ENCODE measurements at places on chromosomes 3 and 15.

DNA sequence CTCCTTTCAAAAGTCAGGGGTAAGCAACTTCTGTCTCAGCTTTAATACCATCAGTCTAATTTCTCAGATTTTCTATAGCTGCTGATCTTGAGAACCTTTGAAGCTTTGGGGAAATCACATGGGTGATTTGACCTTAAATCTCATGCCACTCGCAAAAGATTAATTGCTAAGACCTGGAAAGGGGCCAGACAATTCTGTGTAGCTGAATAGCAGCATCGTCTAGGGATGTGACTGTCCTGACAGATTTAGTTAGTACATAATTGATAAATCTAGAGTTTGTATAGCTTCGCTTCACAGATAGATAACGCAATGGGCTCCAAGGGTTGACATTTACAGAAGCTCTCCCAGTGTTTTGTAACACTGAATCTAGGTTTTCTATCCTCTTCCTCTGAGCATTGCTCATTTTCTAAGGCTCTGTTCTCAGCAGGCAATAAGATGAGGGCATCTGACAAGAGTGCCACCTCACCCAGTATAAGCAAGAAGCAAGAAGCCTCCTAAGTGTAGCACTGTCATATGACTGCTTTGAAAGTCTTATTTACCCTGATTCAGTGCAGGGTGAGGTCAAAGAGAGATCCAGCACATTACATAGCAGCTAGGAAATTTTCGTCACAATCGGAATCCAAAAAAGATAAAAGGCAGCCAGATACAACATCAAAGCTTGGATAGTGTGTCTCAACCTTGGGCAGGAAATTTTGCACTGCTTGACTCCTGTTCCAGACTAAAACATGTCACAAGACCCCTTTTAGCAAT is 47.7 kb upstream of the DUT start:
- DNase-seq, result no peak

DNA sequence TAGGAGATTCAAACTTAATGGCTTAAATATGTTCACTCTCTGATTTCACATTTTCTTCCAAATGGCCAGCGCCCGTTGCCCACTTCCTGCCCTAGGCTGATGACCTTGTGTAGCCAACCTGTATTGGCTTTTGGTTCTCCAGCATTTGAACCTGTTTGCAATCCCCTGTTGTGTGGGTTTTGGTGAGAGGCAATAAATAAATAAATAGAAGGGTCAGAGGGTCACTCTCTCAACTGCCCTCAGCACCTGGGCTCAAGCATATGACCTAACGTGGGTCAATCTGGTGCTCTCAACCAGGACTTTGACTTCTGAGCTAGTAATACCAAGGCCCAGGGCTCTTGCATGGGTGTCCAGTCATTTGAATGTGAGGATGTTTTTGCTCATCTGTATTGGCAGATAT is 1.8 kb upstream of the SRP14 start:
- DNase-seq, result no peak

GRCh38 chr3:19595884-19596283 is 338.1 kb downstream of the EFHB start:
- no peak for DNase-seq

DNA sequence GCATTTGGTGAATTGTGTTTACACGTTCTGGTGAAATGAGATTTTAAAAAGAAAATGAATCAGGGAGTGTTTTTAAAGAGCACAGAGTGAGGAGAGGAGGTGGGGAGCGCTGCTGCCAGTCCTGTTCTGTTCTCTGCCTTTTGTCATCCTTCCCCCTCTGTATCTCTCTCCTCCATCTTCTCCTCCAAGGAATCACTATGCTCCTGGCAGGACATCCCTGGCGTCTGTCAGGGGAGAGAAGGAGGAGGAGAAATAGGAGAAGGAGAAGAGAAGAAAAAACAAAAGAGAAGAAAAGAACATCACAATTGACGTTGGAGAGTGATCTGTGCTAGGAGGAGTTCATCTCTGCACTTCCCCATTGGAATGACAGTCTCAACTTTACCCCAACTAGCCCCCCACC is 627.6 kb upstream of the TBL1XR1 start:
- DNase-seq, result no peak

- peak; percentile 51 for DNase-seq
Measured at GRCh38 chr3:7508821-7509220, 647.9 kb downstream of the GRM7 start.
